Right forelimb (tissue), 1 donor: ENCODE measurements at places on chromosomes 11 and 22.

DNA sequence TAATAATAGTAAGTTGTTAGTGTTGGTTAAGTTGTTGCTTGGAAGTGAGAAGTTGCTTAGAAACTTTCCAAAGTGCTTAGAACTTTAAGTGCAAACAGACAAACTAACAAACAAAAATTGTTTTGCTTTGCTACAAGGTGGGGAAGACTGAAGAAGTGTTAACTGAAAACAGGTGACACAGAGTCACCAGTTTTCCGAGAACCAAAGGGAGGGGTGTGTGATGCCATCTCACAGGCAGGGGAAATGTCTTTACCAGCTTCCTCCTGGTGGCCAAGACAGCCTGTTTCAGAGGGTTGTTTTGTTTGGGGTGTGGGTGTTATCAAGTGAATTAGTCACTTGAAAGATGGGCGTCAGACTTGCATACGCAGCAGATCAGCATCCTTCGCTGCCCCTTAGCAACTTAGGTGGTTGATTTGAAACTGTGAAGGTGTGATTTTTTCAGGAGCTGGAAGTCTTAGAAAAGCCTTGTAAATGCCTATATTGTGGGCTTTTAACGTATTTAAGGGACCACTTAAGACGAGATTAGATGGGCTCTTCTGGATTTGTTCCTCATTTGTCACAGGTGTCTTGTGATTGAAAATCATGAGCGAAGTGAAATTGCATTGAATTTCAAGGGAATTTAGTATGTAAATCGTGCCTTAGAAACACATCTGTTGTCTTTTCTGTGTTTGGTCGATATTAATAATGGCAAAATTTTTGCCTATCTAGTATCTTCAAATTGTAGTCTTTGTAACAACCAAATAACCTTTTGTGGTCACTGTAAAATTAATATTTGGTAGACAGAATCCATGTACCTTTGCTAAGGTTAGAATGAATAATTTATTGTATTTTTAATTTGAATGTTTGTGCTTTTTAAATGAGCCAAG lies 2.7 kb downstream of the NEAT1 start:
- no peak for DNase-seq

DNA sequence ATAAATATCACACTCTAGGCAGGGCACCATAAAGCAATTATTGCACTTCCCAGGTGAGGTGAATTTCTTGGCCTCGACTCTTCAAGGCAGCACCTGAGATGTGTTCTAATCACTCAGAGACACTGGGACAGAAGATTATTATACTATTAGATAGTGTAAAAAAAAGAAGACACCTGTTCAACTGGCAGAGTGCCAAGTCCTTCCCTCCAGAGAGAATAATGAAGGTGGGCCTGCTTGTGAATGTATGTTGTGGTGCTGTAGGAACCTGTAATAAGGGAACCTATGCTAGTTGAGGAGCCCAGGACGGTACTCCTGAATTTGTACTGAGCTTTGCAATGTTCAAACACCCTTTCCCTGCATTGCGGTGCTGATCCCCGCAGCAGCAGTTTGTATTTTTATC lies 107.5 kb downstream of the NXPE2 start:
- DNase-seq = no peak

GRCh38 chr11:64558065-64558745 lies 32.8 kb upstream of the SLC22A12 start:
- DNase-seq = peak; percentile 25

GRCh38 chr11:18225913-18226312 lies 10.7 kb downstream of the SAA4 start:
- no peak for DNase-seq

GRCh38 chr11:69438286-69438920 lies 43.1 kb upstream of the LINC01488 start:
- no peak for DNase-seq

DNA sequence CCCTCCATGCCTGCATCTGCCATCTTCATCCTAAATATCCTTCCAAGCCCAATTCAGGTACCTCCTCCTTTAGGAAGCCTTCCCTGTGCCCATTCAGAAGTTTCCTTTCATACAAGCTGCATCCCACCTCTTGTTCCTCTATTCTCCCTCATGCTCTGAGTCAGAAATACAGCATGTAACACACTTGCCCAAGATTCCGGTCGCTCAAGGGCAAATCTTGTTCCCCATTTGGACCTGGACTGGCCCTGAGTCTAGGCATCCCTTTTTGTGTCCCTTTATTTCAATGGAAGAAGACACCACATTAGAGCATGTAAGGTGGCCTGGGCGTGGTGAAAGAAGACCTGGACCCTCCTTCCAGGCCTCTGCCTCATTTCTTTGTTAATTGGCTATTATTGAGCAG lies 38.5 kb downstream of the RTL6 start:
- DNase-seq = no peak

- DNase-seq = no peak
Observed at GRCh38 chr22:18975434-18976196, 39.5 kb upstream of the PRODH start.

DNA sequence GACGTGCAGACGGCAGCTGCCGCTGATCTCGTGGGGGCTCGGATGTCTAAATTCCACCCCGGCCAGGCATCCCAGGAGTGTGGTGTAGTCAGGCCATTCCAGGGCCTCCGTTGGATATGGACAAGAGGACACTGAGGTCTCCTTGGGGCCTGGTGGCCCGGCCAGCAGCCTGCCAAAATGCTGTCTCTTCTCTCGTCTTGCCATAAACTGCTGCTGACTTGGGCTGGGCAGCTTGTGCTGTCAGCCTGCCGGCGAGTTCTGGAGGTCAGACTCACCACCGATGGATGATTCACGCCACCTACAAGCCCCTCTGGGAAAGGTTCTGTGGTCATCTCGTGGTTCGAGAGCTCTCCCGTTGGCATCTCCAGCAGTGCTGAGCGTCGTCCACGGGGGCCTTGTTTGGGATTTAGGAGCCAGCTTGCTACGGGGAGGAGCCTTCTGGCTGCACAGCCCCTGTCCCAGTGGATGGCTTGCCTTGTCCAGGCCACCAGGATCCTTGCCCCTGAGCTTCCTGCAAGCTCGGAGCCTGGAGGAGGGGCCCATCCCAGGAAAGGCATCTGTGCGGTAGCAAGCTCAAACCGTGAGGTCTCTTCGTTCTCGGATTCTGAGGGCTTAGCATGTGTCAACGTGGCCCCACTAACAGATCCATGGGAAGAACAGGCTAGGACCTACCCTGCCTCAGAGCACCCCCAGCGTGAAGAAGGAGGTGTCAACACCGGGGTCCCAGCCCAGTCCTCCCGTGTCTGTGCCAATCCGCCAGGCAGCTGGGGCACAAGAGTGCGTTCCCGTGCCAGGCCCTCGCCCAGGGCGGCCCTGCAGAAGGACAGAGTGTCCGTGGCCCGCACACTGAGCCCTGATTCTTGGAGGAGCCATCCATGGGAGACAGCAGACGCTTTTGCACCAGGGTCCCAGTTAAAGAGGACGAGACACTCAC lies 1114.1 kb downstream of the BRD1 start:
- DNase-seq = no peak

DNA sequence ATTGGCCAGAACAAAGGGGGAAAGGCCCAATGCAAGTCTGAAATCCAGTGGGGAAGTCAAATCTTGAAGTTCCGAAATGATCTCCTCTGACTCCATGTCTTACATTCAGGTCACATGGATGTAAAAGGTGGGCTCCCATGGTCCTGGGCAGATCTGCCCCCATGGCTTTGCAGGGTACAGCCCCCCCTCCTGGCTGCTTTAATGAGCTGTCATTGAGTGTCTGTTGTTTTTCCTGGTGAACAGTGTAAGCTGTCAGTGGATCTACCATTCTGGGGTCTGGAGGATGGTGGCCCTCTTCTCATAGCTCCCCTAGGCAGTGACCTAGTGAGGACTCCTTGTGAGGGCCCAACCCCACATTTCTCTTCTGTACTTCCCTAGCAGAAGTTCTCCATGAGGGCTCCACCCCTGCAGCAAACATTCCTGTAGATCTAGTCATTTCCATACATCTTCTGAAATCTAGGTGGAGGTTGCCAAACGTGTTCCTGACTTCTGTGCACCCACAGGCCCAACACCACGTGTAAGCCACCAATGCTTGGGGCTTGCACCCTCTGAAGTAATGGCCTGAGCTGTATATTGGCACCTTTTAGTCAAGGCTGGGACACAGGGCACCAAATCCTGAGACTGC lies 9.3 kb downstream of the CARD18 start:
- no peak for DNase-seq

- no peak for DNase-seq
Observed at GRCh38 chr22:20248461-20248978, 19.6 kb downstream of the RTN4R start.

DNA sequence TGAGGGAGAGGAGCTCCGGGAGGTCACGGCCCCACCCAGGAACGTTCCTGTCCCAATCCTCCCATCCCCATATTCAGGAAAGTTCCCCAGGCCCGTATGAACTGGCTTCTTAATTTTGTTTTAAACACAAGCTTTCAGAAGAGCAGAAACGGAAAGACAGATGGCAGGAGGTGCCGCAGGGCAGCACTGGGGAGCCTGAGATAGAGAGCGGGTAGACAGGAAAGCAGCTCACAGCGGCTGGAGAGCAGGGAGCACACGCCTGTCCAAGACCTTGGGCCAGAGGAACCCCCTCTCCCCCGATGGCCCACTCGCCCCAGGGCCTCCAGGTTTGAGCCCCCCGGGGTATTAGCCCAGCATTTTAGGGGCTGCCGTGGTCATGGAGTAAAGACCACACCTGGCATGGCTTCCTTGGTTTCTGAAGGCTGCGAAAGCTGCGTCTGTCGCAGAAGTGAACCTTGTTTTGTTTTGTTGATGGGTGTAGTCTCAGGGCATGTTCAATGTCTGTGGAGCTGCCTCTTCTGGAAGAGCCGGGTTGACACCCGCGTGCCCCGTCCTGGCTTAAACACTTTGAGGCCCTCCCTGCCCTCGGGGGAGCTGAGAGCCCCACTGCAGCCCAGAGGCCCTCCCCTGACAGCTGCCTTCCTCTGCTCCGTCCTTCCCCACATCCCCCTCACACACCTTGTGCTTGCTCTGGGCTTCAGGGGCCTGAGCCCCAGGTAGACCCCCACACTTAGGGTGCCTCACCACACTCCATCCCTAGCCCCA lies 17.9 kb upstream of the KCNQ1OT1 start:
- DNase-seq = no peak

- DNase-seq = no peak
Observed at GRCh38 chr11:29208117-29208516, 808.7 kb downstream of the KCNA4 start.

GRCh38 chr11:38005597-38005996 lies 1407.6 kb upstream of the RAG2 start:
- DNase-seq = no peak

DNA sequence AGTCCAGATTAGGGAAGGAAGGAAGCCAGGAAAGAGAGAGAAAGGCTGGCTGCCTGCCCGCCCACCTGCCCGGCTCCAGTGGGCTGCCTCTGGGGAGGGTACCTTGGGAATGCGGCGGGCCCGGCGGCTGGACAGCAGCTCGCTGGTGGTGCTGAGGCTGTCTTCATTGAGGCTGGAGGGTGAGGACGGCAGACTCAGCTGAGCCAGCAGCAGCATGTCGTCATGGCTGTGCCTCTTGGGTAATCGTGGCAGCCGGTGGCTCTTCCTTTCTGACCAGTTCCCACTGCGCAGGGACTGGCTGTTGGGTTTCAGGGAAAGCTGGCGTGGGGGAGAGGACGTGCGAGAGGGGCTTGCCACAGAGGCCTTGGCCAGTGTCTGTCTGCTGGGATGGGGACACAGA lies 32.9 kb downstream of the RPL27A start:
- DNase-seq = no peak

DNA sequence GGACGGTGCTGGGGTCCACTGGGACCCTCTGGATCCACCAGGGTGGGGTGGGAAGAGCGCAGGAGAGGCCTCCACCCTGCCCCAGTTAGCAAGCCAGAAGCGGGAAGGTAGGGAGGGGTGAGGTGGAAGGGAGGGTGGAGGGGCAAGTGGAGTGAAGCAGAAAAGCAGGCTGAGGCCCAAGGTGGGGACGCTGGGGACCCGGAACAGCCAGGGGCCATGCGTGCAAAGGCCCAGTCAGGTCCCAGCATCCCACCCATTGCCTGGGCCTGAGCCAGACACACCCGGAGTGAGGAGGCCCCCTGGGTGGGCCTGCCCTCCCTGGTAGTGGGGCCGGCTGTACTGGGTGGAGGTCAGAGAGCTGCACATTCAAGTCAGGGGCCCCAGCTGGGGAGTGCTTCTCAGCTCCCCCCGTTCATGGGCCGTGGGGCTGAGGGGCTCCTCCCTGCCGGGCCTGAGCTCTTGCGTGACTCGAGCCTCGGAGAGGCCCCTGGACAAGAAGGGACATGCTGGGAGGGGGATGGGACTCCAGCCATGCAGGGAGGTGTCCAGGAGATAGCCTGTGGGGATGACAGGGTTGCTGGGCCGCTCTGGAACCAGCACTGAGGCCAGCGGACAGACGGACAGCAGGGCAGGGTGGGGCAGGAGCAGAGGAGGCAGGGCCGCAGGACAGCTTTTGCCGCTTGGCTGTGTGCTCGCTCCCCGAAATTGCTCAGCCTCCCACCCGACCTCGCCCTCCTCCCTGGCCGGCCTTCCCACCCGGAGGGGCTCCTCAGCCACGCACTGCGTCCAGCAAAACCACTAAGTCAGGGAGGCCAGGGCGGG lies 7.7 kb downstream of the TNNT3 start:
- peak; percentile 83 for DNase-seq

DNA sequence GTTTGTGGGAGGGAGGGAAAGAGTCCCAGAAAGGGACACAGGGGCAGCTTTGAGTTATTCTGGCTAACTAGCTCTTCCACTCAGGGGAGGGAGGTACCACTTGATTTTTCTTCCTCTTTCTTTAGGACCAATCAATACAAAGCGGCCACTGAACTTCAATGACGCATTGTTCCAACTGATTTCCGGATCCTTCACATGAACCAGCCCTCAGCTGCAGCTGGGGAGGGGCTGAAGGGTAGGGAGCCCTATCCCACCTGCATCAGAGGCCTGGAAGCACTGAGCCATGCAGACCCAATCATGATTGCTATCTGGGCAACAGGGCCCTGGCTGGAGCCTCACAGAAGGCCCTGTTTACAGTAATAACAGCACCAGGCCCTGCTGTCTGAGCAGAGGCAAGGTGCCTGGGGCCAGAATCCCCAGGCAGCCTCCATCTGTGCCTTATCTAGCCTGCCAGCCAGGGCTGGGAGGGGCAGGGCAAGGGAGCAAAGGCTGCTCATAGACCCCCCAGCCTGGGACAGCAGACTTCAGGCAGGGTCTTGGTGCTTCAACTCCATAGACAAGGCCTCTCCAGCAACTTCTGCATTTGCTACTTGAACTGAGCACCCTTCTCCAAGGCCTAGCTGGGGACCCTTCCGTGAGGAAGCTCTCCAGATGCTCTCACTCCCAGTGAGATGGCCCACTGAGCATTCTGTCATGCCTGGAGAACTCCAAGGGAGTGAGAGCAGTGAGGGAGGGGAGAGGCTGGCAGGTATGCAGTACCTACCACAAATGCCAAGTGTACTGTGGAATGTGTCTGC lies 22.5 kb downstream of the CLPB start:
- DNase-seq = no peak

DNA sequence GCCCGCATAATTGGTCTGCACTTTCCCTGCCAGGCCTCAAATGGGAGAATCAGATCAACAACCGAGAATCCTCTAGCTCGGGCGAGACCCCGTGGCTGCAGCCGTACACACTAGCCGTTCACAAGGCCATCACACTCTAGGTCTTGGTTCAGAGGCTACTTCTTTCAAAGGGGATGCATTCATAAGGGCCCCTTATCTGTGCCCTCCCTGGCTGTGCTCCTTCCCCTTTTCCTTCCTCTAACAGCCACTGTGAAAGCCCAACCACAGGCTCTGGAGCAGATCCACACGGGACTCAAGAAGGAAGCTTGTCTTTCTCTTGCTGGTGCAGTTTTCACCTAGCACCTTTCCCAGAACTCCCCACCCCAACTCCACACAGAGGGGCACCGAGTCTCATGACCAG lies 24.5 kb downstream of the SMIM38 start:
- no peak for DNase-seq

GRCh38 chr11:126585388-126585773 lies 229.9 kb downstream of the ST3GAL4 start:
- DNase-seq = no peak

GRCh38 chr22:19757140-19757984 lies 3.2 kb upstream of the TBX1 start:
- no peak for DNase-seq
